Osteoblast (primary cell): ENCODE measurements at places on chromosomes 7 and 10. TPM values are rescaled to one million over a fixed set of nuclear protein-coding genes. Genes with fewer than 3 reads are reported as not detected.

- no peak for DNase-seq
These were observed 12.4 kb downstream of the PAPOLB start for GRCh38 chr7:4849390-4849789.

DNA sequence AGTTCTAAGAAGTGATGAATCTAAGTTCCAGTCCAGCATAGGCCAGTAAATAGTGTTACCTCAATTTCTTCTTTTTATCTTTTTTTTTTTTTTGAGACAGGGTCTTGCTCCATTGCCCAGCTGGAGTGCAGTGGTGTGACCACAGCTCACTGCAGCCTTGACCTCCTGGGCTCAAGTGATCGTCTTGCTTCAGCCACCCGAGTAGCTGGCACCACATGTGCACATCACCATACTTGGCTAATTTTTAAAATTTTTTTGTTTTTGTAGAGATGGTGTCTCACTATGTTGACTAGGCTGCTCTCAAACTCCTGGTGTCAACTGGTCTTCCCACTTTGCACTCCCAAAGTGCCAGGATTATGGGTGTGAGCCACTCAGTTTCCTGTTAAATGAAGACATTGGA is 126.6 kb upstream of the LYZL2 start:
- DNase-seq, result no peak

GRCh38 chr7:153641199-153641598 is 411.0 kb upstream of the DPP6 start:
- DNase-seq, result no peak

DNA sequence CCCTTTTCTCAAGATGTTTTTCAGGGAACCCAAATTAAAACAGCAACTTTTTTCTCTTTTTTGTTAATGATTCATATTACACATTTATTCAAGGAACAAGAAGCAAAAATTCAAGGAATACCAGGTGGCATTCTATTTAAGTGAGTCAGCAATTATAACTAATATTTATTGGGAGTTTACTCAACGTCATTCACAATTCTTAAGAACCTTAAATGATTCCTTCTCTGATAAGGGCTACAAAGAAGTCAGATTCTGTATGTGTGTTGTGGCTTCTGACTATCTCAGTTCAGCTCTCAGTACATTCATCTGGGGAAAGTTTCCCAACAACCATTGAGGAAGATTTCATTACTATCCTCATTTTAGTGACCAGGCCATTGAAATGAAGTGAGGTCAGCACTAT is 470.7 kb upstream of the AKR1E2 start:
- DNase-seq, result no peak

DNA sequence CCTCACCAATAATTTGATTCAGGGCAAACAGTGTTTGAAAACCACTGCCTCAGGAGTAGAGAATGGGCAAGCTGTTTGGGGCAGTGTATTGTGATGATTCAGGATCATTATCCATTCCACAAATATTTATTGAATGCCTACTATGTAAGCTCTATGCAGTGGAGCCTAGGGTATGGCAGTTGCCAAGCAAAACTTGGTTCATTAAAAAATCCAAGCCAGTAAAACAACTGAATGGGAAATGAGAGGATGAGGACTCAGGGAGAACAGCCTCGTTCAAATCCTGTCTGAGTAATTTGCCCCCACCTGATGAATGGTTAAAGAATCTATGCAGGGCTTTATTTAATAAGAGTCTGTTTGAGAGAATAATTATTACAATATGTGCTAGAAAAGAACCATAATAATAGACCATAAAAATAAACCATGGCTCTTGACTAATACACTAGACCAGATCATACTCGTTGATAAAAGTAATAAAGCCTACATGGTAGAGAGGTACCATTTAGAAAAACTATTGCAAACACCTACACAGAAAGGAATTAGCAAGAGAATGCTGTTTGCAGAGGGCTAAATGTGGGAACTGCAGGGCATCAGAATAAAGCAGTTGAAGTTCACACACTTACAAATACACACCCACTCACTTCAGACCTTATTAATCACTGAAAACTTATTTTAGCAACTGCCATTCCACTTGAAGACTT is 71.7 kb downstream of the CREB5 start:
- no peak for DNase-seq

GRCh38 chr10:51711519-51711891 is 12.1 kb upstream of the CSTF2T start:
- DNase-seq, result peak; percentile 0

- peak; percentile 65 for DNase-seq
These were observed at the start of gene SYNPO2L for GRCh38 chr10:73655990-73656298. Gene SYNPO2L (minus strand): TSS chr10:73656029. CDS start chr10:73655922, 107 bp downstream.

- no peak for DNase-seq
These were observed 47.8 kb downstream of the SYPL1 start for GRCh38 chr7:106064316-106064715.

GRCh38 chr10:90032519-90032918 is 331.1 kb downstream of the KIF20B start:
- DNase-seq, result no peak

DNA sequence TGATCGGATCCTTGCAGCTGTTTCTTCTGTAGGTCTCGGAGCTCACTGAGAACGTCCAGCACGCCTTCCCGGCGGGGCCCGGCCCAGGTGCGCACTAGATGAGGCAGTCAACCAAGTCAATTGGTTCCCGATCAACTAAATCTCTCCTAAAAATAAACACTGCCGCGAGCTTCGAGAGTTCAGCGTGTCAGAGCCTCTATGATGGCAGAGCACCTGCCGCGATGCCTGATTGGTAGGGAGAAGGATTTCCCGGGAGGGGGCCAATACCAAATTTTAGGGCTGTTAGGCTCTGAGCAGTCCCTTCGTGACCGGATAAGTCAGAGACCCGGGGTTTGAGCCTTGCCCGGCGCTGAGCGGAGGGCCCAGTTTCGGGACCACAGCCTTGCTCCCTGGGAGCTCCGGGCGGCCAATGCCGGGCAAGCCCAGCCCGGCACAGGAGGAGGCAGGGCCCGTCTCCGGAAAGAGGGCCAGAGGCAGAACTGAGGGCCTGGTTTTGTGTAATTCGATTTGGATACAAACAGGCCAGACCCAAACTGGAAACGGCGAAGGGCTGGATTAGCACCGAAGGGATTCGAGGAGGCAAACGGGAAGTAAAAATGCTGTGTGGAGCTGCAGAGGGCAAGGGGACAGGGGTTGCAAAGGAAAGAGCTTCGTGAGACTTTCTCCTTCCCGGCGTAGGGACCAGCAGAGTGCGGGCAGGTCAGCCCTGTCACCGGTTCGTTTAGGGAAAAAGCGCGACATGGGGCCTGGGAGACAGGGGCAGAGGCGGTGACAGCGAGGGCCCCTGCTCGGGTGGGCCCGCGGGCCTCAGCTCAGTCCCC is 569 bp downstream of the SLC26A5 start:
- DNase-seq, result peak; percentile 84

- DNase-seq, result peak; percentile 15
These were observed 644.4 kb upstream of the IGFBP3 start for GRCh38 chr7:46565253-46566096.

DNA sequence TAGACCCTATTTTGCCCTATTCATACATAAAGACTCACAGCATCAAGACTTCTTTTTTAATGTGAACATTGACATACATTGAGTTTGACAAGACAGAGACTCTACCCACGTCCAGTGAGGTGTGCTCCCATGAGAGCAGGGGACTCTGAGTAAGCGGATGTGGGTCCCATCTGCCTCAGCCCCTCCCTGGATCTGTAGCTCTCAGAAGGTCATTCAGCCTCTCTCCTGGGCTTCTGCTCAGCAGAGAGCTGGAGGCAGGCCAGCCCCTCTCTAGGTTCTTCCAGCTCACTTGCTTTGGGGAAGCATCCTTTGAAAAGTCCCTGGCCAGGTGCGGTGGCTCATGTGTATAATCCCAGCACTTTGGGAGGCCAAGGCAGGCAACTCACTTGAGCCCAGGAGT is 146.9 kb upstream of the ZMIZ1 start:
- DNase-seq, result no peak

GRCh38 chr7:138491612-138492386 is 31.7 kb downstream of the TRIM24 start:
- DNase-seq, result no peak

DNA sequence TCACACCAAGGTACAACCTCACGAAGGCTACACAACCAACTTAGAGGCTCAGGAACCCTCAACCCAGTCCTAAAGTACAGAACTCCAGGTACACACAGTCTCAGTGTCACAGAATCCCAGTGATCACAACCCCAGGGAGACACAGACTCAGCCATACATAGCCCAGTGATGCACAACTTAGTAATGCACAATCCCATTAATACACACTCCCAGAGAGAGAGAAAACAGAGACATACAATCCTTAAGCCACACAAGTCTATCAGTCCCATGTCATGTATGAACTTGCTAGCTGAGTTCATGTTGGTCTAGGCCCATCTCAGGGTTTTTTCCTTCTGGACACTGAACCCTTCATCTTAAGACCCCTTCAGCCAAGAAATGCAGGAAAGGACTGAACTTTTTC is 4.6 kb downstream of the KCNIP2 start:
- peak; percentile 51 for DNase-seq

DNA sequence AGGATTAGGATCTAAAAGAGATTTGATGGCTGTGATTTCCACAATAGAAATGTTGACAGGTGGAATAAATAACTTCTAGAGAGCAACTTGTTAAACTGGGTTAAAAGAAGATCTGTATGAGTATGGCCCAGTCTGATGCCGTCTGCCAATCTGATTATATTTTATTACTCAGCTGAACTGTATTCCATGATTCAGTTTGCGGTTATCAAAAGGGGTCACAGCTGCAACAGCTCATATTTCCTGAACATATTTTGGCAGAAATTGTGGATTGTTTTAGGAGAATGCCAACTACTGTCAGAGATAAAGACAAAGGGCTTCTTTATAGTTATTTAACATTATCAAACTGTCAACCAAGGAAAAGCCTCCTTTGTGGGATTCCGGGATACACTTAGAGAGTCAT is 244.8 kb upstream of the MINDY3 start:
- DNase-seq, result no peak

DNA sequence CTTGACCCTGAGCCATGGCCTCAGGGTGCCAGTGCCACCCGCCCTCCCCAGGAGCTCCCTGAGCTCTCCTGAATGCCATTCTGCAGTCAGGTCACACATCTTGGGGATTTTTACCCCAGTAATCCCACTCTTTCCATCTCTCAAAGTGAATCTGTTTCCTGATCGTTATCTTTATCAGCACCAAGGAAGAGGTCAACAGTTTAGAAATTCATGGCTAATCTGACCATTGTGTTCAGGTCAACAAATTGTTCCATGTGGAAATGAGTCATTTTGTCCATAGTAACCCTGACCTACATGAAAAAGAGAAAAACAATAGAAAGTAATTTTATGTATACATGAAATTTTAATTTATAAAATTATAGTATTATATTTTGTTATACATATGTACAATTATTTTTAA is 28.8 kb upstream of the ZNF488 start:
- no peak for DNase-seq

DNA sequence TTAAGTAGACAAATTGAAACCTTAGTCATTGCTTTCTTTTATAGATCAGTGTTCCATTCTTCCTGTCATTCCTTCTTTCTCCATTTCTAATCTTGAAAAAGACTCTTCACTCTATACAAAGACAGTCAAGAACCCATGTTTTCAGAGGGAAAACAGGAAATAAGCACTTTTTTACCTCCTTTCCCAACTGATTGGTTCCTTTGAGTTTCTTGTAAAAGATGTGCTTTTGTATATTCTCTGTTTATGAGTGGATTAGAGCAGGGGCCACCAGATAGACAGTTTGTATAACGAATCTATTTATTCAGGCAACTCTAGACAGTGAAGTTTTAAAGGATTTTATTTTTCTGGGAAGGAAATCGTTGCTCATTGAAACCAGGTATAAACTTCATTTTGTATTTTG is 49.8 kb downstream of the SHOC2 start:
- DNase-seq, result no peak

DNA sequence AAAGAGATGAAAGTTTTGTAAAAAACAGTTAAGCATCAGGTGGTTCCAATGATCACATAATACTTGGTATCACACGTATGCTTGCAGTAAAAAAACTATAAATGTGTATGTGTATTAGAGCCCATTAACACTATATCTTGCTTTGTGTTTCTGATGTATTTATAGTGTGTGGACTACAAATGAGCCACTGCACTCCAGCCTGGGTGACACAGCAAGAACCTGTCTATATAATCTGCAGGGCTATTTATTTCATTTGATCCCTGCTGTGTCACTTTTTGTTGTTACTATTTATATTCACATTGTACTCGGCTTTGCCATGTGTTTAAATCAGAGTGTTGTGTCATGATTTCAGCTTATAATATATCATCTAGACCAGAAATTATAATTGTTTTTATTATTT is 487.8 kb upstream of the TEX47 start:
- DNase-seq, result no peak

- DNase-seq, result no peak
These were observed 304.4 kb downstream of the ZEB1 start for GRCh38 chr10:31623466-31623865.

GRCh38 chr10:93849593-93849992 is 44.2 kb upstream of the SLC35G1 start:
- no peak for DNase-seq

DNA sequence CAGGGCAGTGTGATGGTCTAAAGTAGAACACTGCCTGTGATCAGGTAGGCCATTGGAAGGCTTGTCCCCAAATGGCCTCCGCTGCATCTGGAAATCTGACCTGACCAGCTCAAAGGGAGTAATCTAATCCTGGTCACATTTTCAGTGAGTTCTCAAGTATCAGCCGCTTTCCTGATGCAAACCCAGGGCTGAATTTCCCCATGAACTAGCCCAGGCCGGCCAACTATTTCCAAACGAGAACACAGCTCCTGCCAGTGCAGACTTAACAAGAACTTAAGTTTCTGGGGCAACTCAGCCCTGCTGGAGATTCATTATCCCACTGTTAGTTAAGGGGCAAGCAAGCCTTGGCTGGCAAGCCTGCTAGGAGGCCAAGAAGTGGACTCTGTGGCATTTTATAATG is 59.6 kb upstream of the FAM180A start:
- no peak for DNase-seq

DNA sequence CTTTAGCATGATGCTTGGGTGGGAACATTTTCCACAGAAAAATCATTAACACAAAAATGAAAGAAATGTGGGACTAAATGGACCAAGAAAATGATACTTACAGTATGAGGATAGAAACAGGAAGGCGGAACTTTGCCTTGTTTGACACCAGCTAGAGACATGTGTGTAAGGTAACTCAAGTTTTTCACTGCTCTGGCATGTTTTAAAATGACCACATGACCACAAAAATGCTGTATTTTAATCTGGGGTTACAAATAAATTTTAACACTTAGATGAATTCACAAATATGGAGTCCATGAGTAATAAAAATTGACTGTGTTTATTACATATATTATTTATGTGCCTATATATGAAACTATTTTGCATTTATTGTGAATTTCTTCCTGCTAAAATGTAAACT is 100.9 kb upstream of the PHYHIPL start:
- DNase-seq, result no peak

DNA sequence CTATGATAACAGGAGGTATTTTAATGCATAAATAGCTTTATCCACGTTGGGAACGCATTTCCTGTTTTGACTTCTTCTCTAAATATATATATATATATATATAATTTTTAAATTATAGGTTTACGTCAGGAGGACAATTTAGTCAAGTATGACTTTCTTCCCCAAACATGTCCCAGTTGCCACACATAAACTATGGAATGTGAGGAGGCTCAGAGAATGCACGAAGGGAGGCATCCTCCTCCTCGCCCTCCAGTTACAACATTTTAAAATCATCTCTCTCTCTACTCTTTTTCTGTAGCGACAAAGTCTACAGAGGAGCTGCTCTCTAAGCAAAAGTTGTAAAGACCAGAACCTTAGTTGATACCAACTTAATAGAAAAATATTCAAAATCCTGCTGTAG is 106.9 kb upstream of the LYZL1 start:
- DNase-seq, result no peak

The ANXA8L1 gene
- total RNA-seq, result 0.29 and 0.36 TPM in 2 replicates

The RELN gene
- 0.29 and 0.36 TPM in 2 replicates for total RNA-seq

The C10orf53 gene
- total RNA-seq, result not detected in 2 replicates

The ANKRD61 gene
- not detected in 2 replicates for total RNA-seq

The MMRN2 gene
- total RNA-seq, result 1.1 and 3.5 TPM in 2 replicates

The HOXA5 gene
- 3.2 and 5.8 TPM in 2 replicates for total RNA-seq
